ENCODE measurements at places on chromosomes 5 and 9.

DNA sequence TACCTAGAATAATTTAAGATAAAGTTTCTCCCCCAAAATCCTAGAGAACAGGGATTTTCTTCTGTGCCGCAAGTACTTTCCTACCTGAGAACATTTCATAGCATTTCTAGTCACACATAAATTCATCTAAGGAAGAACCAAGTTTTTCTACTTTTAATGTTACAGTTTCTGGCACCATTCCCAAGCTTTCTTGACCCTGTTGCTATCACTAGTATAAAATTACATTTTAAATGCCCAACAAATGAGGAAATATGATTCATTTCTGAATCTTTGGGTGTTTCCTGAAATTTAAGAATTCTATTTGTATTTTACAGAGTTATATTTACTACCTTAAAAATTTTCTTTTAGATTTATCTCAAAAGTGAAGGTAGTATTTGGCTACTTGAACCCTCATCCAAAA lies 137.8 kb downstream of the LPAR1 start:
- peak; percentile 36 for DNase-seq

DNA sequence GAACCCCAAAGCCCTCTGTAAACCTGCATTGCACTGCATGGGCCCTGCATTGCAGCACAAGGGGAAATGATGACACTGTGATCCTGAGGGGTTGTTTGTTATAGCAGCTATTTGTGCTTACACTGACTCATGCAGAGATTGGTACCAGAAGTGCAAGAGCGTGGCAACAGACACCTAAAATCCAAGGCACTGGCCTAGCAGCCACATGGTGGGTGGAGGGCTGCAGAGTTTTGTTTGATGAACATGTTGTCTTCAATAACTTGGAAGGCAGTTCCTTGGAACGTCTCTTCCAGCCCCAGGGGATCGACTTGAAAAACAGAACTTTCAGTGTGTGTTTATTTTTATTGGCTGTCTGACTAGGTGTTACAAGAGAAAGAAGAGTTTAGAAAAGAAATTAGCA lies 14.5 kb downstream of the FCN2 start:
- no peak for DNase-seq

GRCh38 chr5:147826361-147826760 lies 5.1 kb downstream of the SPINK1 start:
- no peak for DNase-seq

DNA sequence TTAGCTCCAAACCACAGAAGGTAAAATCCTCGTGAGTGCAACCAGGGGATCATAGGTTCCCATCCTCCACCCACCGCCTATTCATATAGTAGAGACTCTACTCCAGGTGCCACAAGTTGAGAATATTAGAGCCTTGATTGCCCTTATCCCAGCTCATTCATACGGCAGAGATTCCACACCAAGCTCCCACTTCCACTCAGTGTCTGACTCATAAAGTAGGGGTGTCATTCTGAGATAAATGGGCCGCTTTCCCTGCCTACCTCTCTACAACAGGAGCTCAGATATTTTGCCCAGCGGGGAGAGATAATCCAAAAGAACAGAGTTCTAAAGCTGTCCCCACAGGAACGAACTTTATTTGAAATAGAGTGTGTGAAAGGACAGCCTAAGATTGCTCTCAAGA lies 9.4 kb downstream of the SLC22A4 start:
- DNase-seq, result no peak

GRCh38 chr5:94184870-94185269 lies 433.5 kb downstream of the KIAA0825 start:
- DNase-seq, result no peak

DNA sequence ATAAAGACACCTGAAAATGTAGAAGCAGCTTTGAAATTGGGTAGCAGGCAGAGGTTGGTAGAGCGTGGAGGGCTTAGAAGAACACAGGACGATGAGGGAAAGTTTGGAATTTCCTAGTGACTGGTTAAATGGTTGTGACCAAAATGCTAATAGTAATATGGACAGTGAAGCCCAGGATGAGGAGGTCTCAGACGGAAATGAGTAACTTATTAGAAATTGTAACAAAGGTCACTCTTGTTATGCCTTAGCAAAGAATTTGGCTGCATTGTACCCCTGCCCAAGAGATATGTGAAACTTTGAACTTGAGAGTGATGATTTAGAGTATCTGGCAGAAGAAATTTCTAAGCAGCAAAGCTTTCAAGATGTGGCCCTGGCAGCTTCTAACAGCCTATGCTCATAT lies 382.5 kb downstream of the KCNN2 start:
- peak; percentile 75 for DNase-seq

- DNase-seq, result no peak
Measured at GRCh38 chr5:154647761-154648145, 107.4 kb upstream of the LARP1 start.

DNA sequence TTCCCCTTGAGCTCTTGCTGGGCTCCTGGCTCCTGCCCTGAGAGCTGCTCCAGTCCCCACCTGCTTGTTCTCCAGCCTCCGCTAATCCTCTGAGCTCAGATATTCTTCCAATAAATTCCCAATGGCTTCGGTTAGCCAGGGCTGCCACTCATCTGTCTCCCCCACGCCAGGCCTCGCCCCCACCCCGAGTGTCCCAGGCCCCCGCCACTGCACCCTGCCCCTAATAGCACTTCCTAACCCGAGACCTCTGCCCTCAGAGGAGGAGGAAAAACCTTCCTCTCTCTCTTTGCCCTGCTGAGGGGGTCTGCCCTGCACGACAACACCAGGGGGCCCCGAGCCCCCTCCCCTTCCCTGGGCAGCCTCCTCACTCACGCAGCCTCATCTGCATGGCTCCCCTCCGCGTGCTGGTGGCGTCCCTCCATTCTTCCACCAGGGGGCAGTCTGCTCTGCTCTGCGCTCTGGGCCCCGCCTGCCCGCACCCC lies 5.4 kb upstream of the LCN15 start:
- no peak for DNase-seq

DNA sequence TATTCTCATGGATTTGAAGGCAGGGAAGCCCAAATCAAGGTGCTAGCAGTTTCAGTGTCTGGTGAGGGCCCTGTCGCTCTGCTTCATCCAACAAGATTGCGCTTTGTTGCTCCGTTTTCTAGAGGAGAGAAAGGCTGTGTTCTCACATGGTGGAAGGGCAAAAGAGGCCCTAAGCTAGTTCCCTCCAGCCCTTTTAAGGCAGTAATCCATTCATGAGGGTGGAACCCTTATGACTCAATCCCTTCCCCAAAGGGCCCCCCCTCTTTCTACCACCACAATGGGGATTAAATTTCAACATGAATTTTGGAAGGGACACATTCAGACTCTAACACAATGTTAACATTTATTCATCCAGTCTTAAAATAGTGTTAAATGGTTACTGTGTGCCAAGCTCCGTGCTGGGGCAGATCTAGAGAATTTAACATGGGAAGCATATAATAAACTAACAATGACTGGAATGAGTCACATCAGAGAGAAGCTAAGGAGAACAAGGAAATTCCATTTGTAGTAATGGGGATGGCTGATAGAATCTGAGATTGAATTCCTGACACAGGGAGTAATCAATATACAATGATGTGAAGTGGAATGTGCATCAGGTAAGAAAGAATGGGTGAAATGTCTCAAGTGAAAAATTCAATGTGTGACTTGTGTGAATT lies 382.8 kb upstream of the ZNF608 start:
- DNase-seq, result peak; percentile 33

GRCh38 chr5:57855831-57856230 lies 373.2 kb upstream of the ACTBL2 start:
- no peak for DNase-seq

- no peak for DNase-seq
Measured at GRCh38 chr5:6356578-6357164, 21.7 kb downstream of the MED10 start.

DNA sequence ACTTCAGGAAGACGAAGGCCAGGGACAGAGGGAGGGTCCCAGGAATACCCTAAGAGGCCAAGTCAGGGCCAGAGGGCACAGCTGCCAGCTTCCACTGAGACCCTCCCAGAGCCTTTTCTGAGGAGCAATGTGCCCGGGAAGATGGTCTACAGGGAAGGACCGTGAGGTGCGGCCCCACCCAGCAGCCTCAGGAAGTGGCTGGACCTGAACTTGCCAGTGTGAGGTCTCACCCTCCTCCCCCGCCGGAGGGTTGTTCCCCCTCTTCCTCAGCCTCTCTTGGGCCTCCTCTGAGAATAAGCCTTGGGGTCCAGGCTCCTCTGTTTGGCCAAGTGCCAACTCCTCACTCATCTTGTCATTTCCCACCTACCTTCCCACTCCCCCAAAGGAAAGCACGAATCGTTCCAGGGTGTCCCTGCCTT lies 13.4 kb upstream of the SLC25A51 start:
- no peak for DNase-seq

DNA sequence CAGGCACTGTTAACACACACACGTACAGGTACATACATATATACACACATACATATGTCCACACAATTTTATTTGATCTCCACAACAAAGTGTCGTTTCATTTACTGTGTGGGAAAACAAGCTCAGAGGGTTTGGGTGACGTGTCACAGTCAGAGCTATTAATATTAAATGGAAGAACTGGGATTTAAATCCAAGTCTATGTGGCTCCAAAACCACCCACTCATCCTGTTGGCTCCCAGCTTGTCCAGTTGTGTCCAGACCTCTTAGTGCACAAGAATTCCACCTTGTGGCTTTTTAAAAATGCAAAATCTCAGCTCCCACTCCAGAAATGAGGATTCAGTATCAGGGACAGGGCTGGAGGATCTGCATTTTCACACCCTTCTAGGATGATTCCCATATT lies 52.3 kb upstream of the PTPDC1 start:
- DNase-seq, result no peak

GRCh38 chr5:28914297-28914696 lies 1875.9 kb upstream of the CDH9 start:
- no peak for DNase-seq

- DNase-seq, result no peak
Measured at GRCh38 chr5:123134653-123135181, 45.7 kb downstream of the PRDM6 start.

DNA sequence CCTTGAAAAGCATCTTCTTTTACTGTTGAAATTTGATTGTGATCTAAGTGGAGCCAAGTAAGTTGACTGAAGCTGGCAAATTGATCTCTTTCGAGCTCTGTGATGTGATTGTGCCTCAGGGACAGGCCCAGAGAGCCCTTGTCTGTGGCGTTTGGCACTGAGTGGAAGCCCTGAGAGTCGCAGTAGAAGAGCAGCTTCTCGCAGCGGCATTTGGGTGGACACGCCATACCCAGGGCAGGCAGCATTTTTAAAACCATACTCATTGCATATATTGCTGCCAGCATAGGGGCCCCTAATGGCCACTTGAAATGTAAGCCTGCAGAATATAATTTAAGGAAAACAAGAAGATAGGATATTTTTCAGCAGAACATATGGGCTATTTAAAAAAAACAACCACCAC lies 894 bp downstream of the LRRTM2 start:
- DNase-seq, result peak; percentile 30

DNA sequence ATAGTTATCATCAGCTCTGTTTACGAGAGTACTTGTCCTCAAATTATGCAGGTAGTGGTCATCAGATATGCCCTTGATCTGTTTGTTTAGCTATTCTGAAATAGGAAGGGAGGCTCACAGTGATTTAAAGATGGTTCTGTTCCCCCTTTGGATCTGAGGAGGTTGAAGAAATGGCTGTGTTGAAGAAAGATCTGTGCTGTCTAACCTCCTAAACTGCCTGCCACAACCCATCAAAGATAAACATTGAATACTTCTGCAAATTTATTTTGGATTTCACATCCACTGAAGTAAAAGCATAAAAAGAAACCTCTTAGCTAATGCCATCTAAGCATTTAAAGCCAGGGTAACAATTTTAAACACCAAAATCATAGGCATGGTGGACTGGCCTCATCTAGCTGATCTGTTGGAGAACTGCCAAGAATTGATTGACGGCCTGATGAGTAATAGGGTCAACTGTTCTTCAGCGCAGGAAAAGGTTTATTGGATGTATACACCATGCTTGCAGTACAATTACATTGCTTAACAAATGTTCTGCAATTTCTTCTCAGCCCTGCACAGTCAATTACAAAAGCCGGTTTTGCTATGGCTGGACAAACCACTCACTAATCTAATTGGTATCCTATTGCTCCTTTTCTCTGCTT lies 97.6 kb downstream of the SEMA6A start:
- DNase-seq, result no peak

- DNase-seq, result no peak
Measured at GRCh38 chr5:169074839-169075238, 226.1 kb downstream of the SLIT3 start.

DNA sequence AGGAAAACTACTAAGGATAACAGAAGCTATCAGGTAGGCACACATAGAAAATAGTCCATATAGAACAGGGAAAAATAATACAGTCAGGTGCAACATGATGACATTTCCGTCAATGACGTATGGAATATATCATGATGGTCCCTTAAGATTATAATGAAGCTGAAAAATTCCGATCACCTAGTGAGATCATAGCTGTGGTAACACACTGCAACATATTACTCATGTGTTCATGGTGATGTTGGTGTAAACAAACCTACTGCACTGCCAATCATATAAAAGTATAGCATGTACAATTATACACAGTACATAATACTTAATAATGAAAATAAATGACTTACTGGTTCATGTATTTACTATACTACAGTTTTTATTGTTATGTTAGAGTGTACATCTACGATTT lies 60.0 kb downstream of the MEGF9 start:
- no peak for DNase-seq

- DNase-seq, result no peak
Measured at GRCh38 chr5:68922172-68922987, 171.4 kb upstream of the SLC30A5 start.

DNA sequence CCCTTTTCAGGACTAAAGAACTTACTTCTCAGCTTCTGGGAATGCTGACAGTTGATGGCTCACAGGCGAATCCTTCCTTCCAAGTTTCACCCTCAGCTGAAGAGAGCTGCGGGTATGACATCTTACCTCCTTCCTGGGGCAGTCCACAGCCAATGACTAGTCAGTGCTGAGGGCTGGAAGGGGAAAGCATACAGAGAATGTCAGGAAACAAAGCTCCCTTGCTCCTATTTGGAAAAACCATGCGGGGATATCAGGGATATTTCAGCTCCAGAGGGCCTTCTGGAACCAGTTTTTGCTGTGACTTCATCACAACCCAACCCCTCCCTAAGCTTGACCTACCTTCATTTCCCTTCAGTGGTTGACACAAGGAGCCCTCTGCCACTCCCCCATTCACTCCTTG lies 15.7 kb downstream of the FTMT start:
- DNase-seq, result no peak

DNA sequence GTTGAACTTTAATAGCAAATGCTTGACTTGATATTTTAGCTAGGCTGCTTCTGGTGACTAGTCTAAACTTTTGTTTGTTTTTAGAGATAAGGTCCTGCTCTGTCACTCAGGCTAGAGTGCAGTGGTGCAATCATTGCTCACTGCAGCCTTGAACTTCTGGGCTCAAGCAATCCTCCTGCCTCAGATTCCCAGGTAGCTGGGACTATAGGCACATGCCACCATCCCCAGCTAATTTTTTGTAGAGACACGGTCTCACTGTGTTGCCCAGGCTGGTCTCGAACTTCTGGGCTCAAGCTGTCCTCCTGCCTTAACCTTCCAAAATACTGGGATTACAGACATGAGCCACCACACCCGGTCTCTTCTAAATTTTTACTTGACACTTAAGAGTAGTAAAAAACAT lies 20.7 kb downstream of the CDC37L1 start:
- DNase-seq, result no peak

- DNase-seq, result no peak
Measured at GRCh38 chr9:71758785-71759184, 9.5 kb downstream of the CEMIP2 start.

GRCh38 chr5:50744776-50745175 lies 78.3 kb downstream of the PARP8 start:
- peak; percentile 63 for DNase-seq

Measured in EL (cell line).